ENCODE measurements at places on chromosomes 5 and 9.

- DNase-seq = no peak
Observed at GRCh38 chr5:77991084-77991483, 214.9 kb upstream of the TBCA start.

- no peak for DNase-seq
Observed at GRCh38 chr5:81639556-81639955, 111.3 kb downstream of the SSBP2 start.

- DNase-seq = no peak
Observed at GRCh38 chr5:65072850-65073249, 304.1 kb downstream of the CWC27 start.

DNA sequence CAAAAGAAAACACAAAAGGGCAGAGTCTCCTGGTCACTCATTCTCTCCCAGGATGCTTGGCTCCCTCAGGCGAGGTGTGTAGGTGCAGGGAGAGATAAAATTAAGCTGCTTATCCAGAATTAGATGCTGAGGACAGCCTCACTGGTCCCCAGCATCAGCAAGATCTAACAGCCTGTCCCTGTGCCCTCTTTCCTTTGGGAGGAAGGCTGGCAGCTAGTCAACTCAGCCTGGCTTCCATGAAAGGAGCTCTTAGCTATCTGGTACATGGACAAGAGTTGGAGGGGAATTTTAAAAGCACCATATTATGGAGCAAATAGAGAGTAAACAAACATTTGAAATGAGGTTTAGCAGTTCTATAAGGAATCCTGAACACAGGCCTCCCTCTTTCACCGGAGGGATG is 198.5 kb upstream of the PANK3 start:
- no peak for DNase-seq

Data from renal cortical epithelial cell (primary cell).